ENCODE measurements at places on chromosomes 16 and 17.

- no peak for DNase-seq
These were observed 262.8 kb downstream of the ZFHX3 start for GRCh38 chr16:72785171-72785570.

DNA sequence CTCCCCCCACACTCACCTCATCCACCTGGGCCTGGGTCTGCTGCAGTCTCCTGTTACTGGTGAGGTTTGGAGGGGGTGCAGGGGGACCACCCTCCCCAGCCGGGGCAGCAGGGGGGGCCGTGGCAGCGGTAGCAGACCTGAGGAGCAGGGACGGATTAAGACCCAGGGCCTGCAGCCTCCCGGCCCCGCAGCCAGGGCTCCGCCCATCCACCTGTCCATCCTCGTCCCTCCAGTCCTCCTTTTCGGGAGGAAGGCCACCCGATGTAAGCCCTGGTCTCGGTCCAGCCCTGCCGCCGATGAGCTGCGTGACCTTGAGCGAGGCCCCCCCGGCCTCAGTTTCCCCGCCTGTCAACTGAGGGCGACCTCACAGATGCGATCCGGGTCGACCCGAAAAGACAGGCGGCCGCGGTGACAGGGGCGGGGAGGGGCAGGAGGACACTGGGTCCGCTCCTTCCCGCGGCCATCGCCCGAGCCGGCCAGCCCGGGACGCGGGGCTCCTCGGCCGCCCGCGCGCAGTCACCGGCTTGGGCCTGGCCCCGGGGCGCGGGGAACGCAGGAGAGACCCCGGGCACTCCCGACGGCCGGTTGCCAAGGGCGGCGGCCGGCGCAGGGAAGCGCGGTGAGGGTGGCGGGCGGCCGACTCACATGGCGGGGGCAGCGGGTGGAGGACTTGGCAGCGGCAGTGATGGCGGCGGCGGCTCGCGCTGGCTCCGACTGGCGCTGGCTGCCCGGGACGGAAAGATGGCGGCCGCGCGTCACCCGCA is at the start of gene VAMP2:
TSS of gene VAMP2 (minus strand) at position 716 of the 764 bp plus-strand sequence. CDS start at position 647, 69 bp downstream.
- DNase-seq = no peak

DNA sequence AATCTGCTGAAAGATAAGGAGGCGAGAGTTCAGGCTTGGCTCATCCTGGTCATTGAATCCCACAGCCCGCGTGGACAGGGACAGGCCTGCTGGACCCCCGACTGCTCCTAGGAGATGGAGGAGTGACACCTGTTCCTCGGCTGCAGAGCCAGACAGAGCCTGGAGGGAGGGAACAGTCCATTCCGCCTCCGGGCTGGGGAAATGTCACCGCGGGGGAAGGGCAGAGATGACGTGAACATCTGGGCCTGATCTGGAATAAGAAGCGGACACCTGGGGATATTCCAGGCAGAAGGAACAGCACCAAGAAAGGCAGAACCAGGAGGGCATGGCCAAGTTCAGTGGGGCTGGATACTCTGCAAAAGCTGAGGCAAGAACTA is 1.5 kb downstream of the ZNF747 start:
- no peak for DNase-seq

GRCh38 chr17:79405823-79406222 is 205.0 kb downstream of the RBFOX3 start:
- no peak for DNase-seq

GRCh38 chr17:4043862-4044261 is 79.6 kb upstream of the ATP2A3 start:
- no peak for DNase-seq

DNA sequence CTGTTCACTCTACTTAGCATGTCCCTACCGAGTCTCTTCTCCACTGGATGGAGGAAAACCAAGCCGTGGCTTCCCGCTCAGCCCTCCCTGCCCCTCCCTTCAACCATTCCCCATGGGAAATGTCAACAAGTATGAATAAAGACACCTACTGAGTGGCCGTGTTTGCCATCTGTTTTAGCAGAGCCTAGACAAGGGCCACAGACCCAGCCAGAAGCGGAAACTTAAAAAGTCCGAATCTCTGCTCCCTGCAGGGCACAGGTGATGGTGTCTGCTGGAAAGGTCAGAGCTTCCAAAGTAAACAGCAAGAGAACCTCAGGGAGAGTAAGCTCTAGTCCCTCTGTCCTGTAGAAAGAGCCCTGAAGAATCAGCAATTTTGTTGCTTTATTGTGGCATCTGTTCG is 2.8 kb upstream of the LPCAT2 start:
- DNase-seq = no peak
